ENCODE measurements at places on chromosomes 11 and 22.
A peak's percentile ranks its signal among the peaks of the same experiment; 100 is the strongest.

- DNase-seq = peak; percentile 41
Observed at GRCh38 chr22:50599816-50600455, 657 bp upstream of the MAPK8IP2 start.

GRCh38 chr22:37739611-37740049 lies 42.8 kb downstream of the TRIOBP start:
- no peak for DNase-seq

DNA sequence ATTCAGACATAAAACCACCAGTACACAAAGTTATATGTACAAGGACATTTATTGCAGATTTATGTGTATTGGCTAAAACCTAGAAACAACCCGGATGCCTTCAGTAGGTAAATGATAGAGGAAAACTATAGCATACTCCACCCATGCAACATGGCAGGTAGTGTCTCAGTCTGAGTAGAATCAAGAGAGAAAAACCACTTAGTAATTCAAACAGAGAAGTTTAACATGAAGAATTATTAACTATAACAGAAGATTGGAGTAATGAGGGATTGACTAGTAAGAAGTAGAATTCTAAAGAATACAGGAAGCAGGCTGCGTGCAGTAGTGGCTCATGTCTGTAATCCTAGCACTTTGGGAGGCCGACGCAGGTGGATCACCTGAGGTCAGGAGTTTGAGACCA lies 16.2 kb upstream of the SPTY2D1 start:
- DNase-seq = no peak

DNA sequence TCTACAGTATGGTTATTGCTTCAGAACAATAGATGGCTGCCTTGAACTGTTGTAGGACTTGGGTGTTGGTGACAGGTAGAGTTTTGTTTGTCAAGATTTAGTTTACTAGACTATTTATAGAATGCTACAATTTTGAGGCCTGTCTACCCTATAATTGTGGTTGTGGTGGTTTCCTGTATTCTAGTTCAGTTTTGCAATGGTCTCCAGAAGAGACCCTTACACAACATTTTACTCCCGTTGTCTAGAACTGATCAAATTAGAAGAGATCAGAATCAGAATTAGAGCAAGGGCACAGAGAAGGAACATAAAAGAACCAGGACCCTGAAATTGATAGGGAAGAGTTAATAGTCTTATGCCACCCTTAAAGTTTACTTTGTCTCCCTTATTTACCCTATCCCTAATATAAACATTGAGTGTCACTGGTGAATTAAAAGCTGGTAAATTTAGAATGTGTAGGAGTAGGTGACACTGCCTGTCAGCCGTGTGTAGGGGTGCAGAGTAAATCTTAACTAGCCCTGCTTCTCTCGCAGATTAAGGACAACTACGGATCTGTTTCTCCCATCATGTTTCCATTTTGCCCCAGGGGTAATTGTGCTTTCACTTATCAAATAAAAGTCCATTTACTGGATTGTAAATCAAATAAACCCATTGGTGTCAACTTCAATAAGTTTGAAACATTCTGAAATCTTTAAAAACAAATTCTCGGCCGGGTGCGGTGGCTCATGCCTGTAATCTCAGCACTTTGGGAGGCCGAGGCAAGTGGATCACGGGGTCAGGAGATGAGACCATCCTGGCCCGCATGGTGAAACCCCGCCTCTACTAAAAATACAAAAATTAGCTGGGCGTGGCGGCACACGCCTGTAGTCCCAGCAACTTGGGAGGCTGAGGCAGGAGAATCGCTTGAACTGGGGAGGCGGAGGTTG lies 10.9 kb upstream of the PHLDB1 start:
- DNase-seq = no peak

DNA sequence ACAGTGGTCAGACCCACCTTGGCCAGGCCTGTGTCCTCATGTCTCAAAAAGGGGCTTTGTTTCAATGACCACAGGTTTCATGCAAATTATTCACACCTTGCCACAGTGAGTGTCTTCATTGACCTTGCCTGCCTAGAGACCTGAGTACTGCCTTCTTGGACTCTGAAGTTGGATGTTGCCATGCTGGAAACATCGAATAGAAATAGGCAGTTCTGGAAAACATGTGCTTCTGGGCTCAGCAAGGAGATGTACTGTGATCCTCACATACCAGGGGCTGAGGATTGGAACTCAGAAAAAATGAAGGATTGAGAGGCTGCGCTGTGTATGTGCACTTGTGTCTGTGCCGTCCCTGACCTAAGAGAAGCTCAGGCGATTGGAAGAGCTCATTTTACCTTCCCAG lies 9.6 kb upstream of the NRIP3 start:
- no peak for DNase-seq

GRCh38 chr22:40653361-40653760 lies 16.8 kb upstream of the MRTFA start:
- DNase-seq = no peak

- no peak for DNase-seq
Observed at GRCh38 chr11:7056828-7057513, 31.8 kb upstream of the RBMXL2 start.

GRCh38 chr11:46051102-46051501 lies 70.2 kb downstream of the PHF21A start:
- no peak for DNase-seq
